ENCODE measurements at places on chromosomes 4 and X. TPM values are rescaled to one million over a fixed set of nuclear protein-coding genes. Genes with fewer than 3 reads are reported as not detected.

TRAM1L1 gene
- 1.0 TPM for polyA plus RNA-seq

DUSP9 gene
- 0.17 TPM for polyA plus RNA-seq

- no peak for DNase-seq
These were observed 201.5 kb downstream of the TBX22 start for GRCh38 chrX:80216086-80216485.

- DNase-seq = no peak
These were observed 227.3 kb downstream of the KDR start for GRCh38 chr4:54898056-54898562.

NR3C2 gene
- 2.8 TPM for polyA plus RNA-seq

DNA sequence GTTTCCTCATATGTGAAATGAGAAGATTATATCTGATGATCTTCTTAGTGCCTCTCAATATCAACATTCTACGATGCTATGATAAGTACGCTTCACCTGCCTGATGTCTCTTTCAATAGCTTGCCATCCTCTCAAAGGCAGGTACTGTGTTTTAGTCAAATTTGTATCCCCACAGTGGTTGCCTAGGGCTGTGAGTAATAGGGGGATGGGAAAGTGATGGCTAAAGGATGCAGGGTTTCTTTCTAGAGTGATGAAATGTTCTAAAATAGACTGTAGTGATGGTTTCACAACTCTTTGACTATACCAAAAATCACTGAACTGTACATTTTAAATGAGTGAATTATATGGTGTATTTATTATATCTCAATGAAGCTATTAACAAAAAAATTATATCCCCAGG lies 142.8 kb downstream of the HS6ST2 start:
- no peak for DNase-seq

DNA sequence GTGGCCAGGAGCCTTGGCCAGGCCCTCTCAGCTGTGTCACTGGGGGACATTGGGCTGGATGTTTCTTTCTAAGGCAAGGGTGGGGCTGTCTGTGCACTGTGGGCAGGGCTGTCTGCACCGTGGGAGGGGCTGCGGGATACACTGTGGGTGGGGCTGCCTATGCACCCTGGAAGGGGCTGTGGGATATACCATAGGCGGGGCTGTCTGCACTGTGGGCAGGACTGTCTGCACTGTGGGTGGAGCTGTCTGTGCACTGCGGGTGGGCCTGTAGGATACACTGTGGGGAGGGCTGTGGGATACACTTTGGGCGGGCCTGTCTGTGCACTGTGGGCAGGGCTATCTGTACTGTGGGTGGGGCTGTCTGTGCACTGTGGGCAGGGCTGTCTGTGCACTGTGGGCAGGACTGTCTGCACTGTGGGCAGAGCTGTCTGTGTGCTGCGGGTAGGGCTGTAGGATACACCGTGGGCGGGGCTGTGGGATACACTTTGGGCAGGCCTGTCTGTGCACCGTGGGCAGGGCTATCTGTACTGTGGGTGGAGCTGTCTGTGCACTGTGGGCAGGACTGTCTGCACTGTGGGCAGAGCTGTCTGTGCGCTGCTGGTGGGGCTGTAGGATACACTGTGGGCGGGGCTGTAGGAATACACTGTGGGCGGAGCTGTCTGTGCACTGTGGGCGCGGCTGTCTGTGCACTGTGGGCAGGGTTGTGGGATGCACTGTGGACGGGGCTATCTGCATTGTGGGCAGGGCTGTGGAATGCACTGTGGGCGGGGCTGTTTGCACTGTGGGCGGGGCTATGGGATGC lies 31.1 kb downstream of the ACOX3 start:
- no peak for DNase-seq

HELT gene
- 0.09 TPM for polyA plus RNA-seq

GRCh38 chr4:99763635-99764101 lies 53.0 kb upstream of the DAPP1 start:
- no peak for DNase-seq

NUDT10 gene
- polyA plus RNA-seq = 0.30 TPM

TRO gene
- polyA plus RNA-seq = 2.8 TPM

FGF2 gene
- polyA plus RNA-seq = 2.9 TPM

- no peak for DNase-seq
These were observed 213.3 kb downstream of the SMARCA1 start for GRCh38 chrX:129310000-129310399.

MAGEB17 gene
- polyA plus RNA-seq = not detected

ATP2B3 gene
- not detected for polyA plus RNA-seq

SPANXD gene
- not detected for polyA plus RNA-seq

- DNase-seq = no peak
These were observed 123.1 kb downstream of the AFF1 start for GRCh38 chr4:87057835-87058355.

GRCh38 chr4:153296040-153296823 lies 48.3 kb upstream of the MND1 start:
- peak; percentile 87 for DNase-seq

Data from lung (tissue), 17 donors.